Activated T-helper 1 cell treated with anti-CD3 and anti-CD28 coated beads, Interleukin-12 subunit alpha, Interleukin-12 subunit beta, Interleukin-2, Interleukin-4 antibody, amounts not matched to agents 30 ng/mL and 10 ng/mL and 1 ng/mL, durations not matched to agents 14 hours and 24 hours and 36 hours (primary cell): ENCODE measurements at places on chromosomes 5 and 9. TPM values are rescaled to one million over a fixed set of nuclear protein-coding genes. Genes with fewer than 3 reads are reported as not detected.

AGXT2 gene
- not detected in 2 replicates for total RNA-seq

GDA gene
- total RNA-seq = not detected in 2 replicates

DAB2 gene
- total RNA-seq = not detected in 2 replicates

DNA sequence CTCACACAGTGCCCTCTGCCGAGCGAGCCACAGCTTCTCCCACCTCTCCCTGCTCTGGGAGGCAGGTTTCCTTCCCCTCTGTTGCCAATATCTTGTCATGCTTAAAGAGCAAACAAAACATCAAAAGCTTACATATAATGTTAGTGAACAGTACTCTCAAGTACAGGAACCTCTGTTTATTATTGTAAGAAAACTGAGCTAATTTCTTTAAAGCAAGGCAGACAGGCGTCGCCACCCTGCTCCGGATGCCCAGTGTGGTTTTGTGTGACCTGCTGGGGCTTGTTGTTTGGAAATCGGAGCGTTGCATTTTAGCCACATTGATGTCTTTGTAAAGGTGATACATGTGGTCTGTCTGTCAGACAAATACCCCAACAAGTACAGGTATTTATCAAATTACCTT is 401.4 kb upstream of the IRX1 start:
- DNase-seq = no peak

DNA sequence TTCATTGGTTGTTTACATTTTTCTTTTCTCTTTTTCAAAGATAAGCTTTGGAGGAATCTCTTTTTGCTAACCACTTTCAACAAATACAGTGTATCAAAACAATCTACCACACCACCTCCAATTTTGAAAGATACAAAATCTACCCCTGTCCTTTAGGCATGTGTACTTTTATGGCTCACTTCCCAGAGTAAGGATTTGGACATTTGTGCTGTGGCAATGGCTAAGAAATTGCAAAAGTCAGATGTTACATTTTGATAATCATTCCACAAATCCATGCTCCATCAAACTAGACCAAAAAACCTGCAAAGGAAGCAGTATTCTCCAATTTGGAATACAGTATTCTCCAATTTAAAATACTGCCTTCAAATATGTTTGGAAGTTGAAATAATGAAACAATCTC is 204.9 kb downstream of the MCTP1 start:
- no peak for DNase-seq

GRCh38 chr5:173291722-173292658 is 36.2 kb downstream of the STC2 start:
- no peak for DNase-seq

DNA sequence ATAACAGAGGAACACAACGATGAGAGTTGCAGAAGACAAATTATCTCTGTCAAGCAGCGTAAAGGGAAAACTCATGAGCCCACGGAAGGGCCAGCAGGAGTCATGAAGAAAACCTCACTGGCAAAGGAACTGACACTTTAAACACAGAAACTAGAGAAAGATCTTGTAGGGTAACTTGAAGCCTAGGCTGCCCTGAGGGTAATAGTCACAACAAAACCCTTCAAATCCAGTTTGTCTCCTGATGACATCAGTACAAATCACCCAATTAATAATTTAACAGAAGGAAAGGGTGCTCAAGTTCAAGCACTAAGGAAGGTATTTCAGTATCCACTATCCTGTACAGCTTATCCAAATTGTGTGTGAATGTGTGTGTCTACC is 549.1 kb downstream of the MTRR start:
- no peak for DNase-seq

GRCh38 chr9:73154722-73155121 is 3.1 kb downstream of the ANXA1 start:
- DNase-seq = no peak

DNA sequence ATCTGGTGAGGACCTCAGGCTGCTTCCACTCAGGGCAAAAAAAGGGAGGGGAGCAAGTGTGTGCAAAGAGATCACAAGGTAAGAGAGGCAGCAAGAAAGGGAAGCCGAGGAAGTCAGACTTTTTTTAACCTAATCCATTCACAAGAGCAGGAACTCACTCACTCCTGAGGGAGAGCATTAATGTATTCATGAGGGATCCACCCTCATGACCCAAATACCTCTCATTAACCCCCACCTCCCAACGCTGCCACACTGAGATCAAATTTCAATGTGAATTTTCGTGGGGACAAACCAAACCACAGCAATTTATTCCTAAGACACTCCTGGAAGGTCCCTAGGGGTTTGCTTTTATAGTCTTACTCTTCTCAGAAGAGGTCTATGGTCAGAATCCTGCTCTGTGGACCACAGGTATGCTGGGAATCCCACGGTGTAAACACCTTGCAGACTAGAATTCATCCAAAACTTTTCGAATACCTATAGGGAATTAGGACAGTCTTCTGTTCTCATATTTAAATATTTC is 108.7 kb downstream of the HSD17B3 start:
- DNase-seq = no peak

DNA sequence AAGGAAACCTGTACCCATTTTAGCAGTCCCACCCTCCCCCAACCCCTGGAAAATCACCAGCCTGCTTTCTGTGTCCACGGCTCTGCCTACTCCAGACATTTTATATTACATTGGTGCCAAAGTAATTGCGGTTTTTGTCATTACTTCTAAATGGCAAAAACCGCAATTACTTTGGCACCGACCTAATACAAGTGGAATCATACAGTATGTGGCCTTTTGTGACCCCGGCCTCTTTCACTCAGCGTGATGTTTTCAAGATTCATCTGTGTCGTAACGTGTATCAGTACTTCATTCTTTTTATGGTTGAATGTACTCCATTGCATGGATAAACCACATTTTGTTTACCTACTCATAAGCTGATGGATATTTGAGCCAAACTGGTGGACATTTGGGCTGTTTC is 9.7 kb upstream of the ORM1 start:
- DNase-seq = no peak

GRCh38 chr5:158198636-158199035 is 339.7 kb upstream of the CLINT1 start:
- DNase-seq = no peak

GRCh38 chr5:124683917-124684555 is 62.4 kb downstream of the ZNF608 start:
- no peak for DNase-seq

DNA sequence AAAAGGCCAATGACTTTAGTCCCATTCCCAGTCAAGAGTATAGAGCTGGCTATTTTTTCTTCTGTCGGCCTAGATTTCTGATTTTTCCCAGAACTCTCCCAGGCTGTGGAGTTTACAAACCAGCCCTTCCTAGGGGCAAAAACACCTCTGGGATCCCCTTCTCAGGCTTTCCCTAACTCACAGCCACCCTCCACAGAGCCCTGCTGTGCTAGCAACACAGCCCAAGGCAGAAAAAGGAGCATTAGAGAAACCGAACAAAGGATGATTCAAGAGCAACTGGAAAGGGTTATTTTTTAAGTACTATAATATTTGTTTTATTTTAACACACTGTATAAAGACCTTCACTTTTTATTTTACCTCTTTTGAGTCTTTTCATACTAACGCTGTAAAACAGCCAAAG is 234.8 kb downstream of the GLIS3 start:
- no peak for DNase-seq
